CD4-positive, CD25-positive, alpha-beta regulatory T cell (primary cell): ENCODE measurements at places on chromosomes 16 and 17. TPM values are rescaled to one million over a fixed set of nuclear protein-coding genes. Genes with fewer than 3 reads are reported as not detected.

The FBXW10 gene
- not detected for total RNA-seq

DNA sequence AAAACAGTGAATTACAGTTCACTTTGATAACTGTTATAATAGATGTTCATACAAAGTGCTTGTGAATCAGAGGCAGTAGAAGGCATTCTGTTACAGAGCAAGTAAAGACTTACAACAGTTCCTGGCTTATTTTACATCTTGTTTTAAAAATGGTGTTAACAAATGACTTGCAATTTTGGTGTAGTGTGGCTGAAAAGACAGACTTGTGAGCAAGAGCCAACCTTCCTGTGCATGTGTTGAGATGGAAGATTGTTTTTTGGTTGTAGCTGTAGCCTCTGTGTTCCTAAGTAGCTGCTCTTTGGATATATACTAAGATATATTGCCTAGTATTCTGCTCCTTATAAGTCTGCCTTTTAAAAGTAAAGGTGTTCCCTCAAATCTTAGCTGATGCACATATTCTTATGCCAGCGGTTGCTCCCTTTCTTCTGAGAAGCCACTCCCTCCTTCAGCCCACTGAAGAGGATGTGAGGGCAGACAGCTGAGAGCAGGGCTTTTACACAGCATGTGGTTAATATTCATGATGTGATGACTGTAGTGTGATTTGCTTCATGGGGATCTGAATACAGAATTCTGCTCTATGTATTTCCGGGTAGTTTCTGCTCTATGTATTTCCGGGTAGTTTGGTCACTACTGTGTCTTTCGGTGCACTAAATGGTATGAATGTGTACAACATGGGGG is 182.3 kb downstream of the PHKB start:
- no peak for DNase-seq

GRCh38 chr17:42538482-42538881 is 2.4 kb downstream of the NAGLU start:
- no peak for DNase-seq

The CTU2 gene
- 26.0 TPM for total RNA-seq
